Activated gamma-delta T cell treated with Interleukin-2 at 50 U/mL for 16 hours (primary cell): ENCODE measurements at places on chromosomes 3 and 15.

GRCh38 chr15:71577071-71577470 lies 233.3 kb upstream of the NR2E3 start:
- no peak for DNase-seq

DNA sequence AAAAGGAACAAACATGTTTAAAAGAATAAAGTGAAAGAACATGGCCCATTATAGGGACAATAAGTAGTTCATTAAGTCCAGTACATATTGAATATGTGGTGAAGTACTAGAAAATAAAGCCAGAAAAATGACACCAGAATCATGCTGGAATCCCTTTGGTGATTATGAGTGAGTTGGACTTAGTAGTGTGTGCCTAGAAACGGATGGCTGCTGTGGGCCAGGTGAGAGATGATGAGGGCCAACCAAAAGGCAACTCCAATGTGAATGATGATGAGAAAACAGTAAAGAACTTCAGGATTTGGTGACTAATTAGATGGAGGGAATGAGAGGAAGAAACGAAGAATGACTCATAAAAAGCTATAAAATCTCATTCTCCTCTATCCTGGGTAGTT lies 3.3 kb downstream of the CRYGS start:
- DNase-seq = no peak

- no peak for DNase-seq
Observed at GRCh38 chr15:97903971-97904572, 56.4 kb upstream of the ARRDC4 start.

DNA sequence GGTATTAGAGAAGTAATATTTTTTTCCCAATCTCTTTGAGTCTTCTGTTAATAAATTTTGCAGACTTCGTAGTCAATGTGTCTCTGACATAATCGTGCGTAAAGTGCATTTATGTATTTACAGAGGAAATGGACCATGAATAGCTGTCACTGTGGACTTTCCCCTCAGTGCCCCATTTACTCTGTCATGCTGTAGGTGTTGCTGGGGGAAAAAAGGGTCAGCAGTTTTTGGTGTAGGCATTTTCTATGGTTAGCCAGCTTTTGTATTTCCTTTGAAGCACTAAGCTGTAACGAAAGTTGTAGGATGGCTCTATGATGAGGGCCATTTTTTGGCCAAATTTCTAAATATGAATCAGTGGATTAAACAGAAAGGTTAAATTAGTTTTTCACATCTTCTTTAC lies 598.4 kb downstream of the FGF12 start:
- DNase-seq = no peak

- DNase-seq = no peak
Observed at GRCh38 chr15:96431786-96432185, 101.3 kb downstream of the NR2F2 start.

DNA sequence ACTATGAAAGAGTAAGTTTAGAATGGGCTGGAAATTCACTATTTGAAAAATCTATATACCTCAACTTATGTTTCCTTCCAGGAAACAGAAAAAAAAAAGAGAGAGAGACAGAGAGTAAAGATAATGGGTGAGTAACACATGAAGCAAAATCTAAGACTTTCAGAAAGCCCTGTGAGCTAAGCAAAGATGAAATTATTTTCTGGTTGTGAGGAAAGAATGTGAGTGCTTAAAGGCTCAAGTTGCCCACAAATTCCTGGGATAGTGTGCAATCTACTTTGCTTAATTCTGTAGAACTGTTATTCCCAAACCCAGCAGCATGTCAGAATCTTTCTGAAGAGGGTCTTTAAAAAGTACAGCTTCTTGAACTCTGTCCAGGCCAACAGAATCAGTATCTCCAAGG lies 337.7 kb upstream of the AGTR1 start:
- DNase-seq = no peak

DNA sequence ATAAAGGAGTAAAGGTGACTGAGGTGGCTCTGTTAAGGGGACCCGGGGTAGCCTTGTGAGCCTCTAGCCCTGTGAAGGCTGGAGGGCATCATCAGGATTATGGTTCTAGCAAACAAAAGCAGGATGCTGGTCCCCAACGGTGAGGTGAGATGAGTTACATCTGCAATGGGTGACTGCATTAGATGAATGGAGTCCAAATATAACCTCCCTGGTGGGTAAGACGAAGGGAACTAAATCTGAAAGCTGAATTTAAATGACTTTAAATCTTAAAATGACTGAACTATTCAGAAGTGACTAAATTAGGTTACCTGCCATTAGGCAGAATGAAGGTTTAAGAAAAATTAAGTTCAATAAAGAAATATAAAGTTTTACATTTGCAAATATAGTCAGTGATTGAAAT lies 4.6 kb upstream of the HLTF start:
- no peak for DNase-seq

- no peak for DNase-seq
Observed at GRCh38 chr3:113948015-113948917, 453 bp downstream of the ZDHHC23 start.

GRCh38 chr3:59464187-59464586 lies 414.4 kb upstream of the CFAP20DC start:
- DNase-seq = no peak

- no peak for DNase-seq
Observed at GRCh38 chr3:77320514-77320913, 280.6 kb downstream of the ROBO2 start.

DNA sequence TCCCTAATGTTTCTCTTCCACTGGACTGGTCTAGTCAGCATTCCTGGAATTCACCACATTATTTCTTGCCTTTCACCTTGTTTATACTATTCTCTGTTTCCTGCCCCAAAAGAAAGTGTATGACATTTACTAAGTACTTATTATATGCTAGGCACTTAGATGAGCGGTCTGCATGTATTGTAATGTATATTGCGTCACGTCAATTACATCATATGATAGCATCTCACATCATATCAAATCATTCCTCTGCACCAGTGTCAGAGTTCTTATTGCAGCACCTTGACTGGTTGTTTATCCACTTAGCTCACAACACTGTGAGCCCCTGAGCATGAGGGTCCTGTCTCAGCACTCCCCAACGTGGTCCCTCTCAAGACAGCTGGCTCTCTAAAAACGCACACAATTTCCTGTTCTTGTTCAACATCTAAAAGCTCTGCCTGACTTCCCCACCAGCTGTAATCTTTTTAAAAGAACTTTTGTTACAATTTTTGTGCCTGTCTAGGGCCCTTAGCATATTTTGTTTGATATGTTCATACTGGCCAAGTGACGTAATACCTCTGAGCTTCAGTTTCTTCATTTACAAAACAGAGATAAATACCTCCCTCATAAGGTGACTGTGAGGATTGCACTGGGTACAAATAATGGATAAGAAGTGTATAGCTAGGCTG lies 58.8 kb downstream of the ARHGAP31 start:
- DNase-seq = no peak

GRCh38 chr15:98977441-98977840 lies 30.2 kb downstream of the PGPEP1L start:
- DNase-seq = no peak

GRCh38 chr15:99098426-99098825 lies 6.5 kb upstream of the SYNM start:
- no peak for DNase-seq

DNA sequence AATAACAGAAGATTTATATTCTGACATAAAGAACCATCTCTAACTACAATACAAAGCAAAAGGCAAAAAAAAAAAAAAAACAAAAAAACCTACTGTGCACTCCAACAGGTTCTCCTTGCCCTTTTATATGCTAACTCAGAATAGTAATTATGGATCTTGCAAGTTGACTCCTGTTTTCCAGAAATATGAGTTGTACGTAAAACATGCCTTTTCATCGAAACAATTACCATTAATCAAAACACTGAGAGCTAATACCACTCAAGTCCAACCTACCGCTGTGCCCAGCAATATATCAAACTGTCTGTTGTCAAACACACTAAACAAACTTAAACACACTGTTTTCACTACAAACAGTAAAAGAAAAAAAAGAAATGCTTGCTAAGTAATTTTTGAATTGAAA lies 389.8 kb downstream of the TBC1D5 start:
- DNase-seq = no peak

GRCh38 chr15:36332301-36332700 lies 247.1 kb upstream of the CDIN1 start:
- DNase-seq = no peak

DNA sequence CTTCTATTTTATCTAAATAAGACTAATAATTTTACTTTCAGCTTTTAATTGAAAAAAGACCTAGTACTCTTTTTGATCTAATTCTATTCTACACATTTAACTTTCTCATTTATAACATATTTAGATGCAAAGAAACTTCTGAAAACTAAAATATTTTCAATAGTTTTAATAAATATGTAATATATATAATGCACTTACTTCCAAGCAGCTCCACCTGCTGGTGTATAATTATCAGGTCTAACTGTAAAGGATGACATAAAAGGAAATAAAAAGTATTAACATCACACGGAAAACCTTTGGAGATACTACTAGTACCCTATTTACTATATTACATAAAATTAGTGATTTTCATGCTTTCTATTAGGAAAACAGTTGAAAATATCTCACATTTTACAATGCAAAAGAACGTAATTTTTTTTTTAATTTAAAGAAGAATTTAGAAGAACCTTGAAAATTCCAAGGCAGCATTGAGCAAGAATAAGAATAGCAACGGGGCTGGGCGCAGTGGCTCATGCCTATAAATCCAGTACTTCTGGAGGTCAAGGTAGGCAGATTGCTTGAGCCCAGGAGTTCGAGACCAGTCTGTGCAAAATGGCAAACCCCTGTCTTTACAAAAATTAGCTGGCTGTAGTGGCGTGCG lies 10.2 kb downstream of the PLSCR5 start:
- DNase-seq = no peak

DNA sequence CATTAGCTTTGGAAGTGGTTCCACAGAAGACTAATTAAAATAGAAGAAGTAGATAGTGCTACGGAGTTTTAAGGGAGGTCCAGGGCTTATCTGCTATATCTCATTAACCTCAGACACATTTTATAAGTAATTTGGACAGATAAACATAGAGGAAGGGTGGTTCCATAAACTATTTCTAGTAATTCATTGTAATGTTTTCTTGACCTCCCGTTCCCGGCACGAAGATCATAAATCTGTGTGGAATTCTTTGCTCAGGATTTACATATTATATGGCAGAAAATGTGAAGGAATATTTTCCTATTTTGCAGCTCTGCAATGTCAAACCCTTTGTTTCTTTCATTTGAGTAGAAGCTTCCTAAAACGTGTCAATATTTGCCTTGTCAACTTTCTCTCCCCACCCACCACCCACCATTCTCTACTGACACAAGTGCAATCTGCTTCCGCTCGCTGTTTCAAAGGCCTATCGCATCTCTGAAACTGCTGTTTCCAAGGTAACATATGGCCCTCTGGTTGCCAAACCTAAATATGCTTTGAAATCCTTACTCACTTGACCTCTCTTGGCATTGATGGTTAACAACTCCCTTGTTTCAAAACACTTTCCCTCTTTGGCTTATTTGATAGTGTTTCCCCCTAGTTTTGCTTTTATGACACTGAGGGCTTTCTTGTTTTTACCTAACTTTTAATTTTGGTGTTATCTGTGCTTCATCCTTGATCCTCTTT lies 21.4 kb upstream of the PLSCR5 start:
- DNase-seq = no peak

DNA sequence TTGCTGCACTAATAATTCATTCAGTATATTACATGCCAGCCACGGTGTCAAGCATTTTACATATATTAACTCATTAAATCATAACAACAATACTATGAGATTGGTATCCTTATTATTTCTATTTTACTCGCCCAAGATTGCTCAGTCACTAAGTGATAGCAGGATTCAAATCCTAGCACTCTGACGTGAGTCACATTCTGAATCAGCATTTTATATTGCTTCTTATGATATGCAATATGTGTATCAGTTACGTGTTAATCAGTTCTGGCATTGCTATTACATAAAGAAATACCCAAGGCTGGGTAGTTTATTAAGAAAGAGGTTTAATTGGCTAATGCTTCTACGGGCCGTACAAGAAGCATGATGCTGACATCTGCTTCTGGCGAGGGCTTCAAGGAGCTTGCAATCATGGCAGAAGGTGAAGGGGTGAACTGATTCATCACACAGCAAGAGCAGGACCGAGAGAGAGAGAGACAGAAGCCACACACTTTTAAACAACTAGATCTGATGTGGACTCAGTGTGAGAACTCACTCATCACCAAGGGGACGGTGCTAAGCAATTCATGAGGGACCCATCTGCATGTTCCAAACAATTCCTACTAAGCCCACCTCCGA lies 166.5 kb upstream of the TMCO5A start:
- DNase-seq = no peak

DNA sequence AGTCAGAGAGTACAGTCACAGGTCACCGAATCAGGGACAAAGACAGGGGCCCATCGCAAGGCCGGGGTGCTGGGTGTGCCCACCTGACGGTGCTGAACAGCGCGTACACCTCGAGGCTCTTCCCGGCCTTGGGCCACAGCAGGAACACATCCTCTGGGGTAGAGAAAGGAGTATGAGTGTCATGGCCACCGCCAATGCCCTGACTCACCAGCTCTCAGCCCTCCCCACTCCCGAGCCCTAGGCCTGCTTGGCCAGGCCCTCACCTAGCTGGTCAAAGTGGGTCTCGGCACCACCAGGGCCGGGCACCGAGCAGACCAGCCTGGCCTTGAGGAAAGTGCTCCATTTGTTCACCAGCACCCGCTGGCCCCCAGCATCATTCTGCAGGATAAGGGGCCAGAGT lies 4.2 kb downstream of the SEMA3G start:
- DNase-seq = no peak

DNA sequence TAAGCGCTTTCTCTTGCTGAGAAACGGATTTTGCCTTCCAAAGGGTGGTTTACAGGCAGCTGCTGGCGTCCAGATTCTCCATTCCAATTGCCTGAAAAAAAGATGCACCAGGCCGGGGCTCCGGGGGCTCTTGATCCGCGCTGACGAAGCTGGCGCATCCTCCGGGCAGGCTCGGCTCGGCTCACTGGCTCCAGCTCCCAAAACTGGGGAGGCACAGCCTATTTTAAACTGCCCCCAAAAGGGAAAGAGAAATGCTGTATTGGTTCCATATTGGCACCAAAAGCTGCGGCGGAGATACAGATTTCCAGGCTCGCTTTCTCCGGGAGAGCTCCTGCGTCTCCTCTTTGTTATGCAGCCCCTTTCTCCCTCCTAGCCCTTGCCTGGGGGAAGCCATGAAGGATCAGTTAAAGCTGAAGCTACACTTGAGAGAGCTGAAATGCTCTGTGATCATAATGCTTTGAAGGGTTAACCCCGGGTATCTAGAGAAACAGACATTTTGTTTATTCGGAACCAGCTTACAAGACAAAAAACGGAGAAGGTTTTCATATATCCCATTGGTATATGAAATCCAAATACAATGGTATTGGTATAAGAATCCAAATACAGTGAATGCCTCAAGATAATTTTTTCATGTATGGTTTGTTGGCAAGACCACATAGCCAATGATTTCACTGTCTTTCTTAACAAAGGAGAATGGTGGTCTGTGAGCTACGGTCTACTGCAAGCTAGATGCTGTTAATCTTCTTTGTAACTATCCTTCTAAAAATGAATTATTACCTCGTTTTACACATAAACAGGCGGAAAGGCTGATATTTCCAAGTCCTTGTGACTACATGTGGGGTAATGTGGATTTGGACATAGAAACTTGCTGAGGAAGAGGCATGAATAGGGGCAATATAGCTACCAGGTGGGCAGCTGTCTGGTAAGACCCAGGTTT lies 693 bp downstream of the CD200 start:
- no peak for DNase-seq
